ENCODE measurements at places on chromosomes 12 and 14.
A peak's percentile ranks its signal among the peaks of the same experiment; 100 is the strongest.

GRCh38 chr12:13941258-13942249 lies 39.8 kb downstream of the GRIN2B start:
- no peak for DNase-seq

- no peak for DNase-seq
These were observed 6.5 kb downstream of the AMDHD1 start for GRCh38 chr12:95949477-95950206.

- no peak for DNase-seq
These were observed 9.0 kb downstream of the TRHDE start for GRCh38 chr12:72281126-72281525.

- no peak for DNase-seq
These were observed 194.3 kb downstream of the CACNA1C start for GRCh38 chr12:2247120-2247519.

- DNase-seq = no peak
These were observed 26.4 kb upstream of the PRMT8 start for GRCh38 chr12:3464561-3464960.

GRCh38 chr12:16096273-16096849 lies 181.1 kb downstream of the SLC15A5 start:
- DNase-seq = no peak

DNA sequence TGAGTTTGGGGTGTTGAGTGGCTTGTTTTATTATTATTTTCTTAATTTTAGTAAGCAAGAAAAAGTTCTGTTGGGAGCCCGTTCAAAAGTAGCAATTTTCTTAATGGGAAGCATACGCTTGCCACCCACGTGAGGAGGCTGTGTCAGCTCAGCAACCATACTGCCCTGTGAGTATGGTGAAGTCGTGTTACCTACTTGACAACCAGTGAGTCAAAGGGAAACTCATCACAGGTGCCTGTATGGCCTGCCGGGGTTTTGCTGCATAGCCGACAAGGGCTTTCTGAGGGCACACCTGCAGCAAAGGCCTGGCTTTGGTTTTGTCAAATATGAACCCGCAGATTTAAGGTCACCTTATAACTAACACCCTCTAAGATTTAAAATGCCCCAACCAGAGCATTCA lies 31.1 kb downstream of the PITPNM2 start:
- DNase-seq = peak; percentile 41

- DNase-seq = no peak
These were observed 256.2 kb downstream of the BCL11B start for GRCh38 chr14:99015833-99016232.

DNA sequence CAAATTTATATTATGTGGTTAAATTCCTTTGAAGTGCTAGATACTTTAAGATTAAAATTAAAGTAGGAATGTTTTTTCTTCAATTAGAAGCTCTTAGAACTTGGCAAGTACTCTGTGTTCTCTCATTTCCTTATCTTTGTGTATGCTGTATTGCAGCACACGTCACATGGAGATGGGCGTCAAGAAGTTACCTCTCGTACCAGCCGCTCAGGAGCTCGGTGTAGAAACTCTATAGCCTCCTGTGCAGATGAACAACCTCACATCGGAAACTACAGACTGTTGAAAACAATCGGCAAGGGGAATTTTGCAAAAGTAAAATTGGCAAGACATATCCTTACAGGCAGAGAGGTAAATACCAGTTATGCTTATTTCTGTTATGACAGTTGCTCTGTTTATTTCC lies 19.7 kb downstream of the MARK3 start:
- no peak for DNase-seq

DNA sequence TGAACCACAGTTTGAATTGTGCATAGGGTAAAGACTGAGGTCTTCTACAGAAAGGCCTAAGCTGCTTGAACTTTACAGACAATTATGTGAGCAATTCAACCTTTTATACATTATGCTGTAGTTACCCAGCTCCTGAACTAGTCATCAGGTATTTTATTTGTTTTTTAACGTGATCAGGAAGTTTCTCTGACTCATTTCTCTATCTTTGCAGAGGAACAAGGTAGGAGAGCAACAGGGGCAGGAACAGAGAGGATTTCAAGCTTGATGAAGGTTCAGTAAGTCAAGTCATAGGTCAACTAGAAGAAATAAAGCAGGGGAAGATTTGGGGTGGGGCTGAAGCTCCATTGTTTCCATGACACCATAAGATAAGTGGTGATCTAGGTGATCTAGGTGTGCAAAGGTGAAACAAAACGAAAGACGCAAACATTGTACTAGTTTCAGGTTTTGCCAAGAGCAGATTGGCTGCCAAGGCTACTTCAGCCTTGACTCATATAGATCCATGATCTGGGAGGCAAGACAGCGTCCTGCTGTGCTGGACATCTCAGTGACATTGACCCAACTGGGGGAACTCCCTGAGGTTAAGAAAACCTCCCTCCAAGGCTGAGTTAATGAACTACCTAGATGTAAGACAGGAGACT lies 198.1 kb downstream of the DAD1 start:
- DNase-seq = no peak

GRCh38 chr14:79242666-79243065 lies 968.6 kb downstream of the DIO2 start:
- no peak for DNase-seq

DNA sequence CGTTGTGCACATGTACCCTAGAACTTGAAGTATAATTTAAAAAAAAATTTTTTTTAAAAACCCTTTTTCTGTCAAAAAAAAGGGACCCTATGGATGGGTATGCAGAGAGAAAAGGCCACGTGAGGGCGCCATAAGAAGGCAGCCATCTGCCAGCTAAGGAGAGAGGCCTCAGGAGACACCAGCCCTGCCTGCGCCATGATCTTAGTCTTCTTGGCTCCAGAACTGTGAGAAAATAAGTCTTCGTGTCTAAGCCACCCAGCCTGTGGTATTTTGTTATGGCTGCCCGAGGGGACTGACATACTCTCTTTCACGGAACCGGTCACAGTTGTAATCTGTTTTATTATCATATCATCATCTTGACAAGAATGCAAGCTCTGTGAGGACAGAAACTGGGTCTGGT lies 174.8 kb downstream of the EFCAB11 start:
- no peak for DNase-seq

DNA sequence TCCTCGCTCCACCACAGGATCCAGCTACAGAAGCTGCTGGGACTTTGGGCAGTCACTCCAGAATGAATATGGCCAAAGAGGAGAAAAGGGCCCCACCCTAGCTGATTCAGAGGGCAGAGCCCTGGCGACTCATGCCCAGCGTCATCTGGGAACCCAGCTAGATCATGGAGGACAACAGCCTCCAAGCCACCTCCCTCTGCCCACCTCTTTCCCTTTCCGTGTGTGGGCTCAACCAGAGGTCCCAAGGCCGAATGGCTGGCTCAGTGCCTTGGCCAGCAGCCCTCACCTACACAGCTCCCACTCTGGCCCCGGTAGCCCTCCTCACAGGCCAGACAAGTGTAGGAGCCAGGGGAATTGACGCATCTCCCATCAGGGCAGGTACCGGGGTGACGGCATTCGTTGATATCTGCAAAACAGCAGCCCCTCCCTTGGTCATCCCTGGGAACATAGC lies 17.4 kb downstream of the ISCA2 start:
- DNase-seq = no peak

DNA sequence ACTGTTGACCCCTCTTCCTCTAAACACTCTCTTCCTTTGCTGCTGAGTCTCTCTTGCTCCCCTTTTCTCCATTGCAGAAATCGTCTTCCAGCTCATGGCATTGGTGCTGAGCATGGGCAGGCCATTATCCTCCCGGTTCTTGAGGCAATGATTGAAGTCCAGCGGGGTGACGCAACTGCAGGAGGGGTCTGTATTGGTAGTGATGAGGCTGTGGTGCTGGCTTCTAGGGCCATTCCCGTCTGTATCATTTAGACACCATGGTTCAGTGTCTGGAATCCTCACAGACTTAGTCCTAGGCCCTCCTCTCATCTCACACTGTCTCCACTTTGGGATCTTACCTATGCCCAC lies 720 bp upstream of the SLC22A17 start:
- DNase-seq = no peak

GRCh38 chr14:103540821-103541708 lies 12.1 kb downstream of the TRMT61A start:
- DNase-seq = no peak

DNA sequence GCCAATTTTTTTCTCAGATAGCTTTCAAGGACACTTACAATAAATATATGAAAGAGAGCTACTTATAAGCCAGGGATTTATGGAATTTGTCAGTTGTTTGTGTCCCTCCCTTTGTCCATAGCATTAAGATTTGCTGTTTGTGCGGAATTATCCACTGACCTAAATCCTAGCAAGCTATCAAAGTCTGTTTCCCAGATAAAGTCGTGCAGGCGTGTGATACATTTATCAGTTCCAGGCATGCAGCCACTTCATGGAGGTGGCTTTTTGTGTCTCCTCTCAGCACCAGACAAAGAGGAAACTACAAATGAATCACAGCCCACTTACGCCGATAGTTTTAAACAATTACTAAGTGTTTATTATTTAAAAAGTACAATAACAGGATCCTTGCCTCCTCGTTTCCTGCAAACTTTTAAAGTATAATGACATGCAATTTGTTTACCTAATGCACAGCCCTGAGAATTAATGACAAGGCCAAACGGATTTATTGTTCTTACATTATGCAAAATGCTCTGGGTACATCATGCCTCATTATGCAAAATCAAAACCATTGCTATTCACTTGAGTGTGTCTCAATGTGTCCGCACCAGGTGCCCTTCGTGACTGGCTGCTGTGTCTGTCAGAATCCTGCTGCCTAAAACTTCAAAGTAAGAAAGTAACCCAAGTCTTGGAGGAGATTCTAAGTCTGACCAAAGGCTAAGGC lies 423.2 kb downstream of the GLT1D1 start:
- no peak for DNase-seq

GRCh38 chr12:51005671-51006070 lies 20.5 kb downstream of the SLC11A2 start:
- no peak for DNase-seq

- no peak for DNase-seq
These were observed 37.6 kb downstream of the CACNA2D4 start for GRCh38 chr12:1880876-1881275.

DNA sequence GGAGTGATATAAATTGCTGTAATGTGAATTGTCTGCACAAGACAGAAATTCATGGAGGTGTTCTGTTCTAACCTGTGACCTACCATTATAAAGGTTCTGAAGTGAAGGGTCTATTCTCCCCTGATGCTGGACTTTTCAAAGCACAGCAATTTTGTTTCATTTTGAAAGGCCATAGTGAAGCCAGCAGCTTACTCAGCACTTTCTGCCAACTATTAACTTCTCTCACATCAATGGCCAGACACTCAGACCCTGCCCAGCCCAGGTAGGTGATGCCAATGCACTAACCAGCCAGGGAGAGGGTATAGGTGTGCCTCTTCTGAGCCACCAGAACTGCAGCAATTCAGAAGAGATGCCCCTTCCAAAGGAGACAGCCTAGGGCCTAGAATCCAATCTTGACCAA lies 43.9 kb downstream of the SLC15A4 start:
- DNase-seq = no peak

DNA sequence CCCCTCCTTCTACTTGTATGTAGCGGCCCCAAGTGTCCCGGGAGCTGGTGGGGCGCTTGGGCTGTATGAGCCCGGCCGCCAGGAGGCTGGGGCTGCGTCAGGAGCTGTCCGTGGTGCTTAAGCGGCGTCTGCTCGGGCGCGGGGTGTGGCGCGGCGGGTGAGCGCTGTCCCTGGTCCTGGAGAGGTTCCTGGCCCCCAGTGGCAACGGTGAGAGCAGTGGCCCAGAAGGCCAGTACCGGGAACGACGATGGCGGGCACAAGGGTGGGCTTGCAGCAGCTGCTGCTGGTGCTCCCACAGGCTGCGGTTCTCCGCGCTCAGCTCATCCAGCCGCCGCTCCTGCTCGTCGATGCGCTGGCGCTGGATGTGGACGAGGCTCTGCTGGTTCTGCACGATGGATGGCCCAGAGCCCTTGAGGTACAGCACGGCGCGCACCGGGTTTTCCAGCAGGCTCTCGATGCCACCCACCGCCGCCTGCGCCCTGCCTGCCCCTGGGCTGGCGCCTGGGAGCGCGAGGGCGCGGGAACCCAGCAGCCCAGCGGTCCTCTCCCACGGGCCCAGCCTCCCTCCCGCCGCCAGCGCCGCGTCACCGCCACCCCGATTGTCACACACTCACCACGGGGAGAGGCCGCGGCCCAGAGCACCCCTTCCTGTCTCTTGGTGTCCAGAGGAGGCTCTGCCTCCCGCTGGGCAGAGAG lies 41.9 kb upstream of the FKBP4 start:
- DNase-seq = no peak

DNA sequence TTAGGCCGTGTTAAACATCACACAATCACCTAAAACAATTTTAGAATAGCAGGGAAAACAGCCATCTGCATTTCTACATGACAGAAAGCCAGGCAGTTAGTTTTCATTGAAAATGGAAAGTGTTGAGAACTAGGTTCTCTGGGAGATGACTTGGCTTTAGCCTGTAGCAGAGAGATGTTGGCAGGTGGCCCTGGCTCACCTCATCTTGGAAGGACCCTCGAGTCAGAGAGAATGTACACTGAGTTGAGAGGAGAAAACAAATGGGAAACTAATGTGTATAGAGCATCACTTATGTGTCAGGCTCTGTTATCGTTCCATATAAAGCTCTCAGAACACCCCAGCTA lies 51.9 kb downstream of the SUSD6 start:
- DNase-seq = no peak

DNA sequence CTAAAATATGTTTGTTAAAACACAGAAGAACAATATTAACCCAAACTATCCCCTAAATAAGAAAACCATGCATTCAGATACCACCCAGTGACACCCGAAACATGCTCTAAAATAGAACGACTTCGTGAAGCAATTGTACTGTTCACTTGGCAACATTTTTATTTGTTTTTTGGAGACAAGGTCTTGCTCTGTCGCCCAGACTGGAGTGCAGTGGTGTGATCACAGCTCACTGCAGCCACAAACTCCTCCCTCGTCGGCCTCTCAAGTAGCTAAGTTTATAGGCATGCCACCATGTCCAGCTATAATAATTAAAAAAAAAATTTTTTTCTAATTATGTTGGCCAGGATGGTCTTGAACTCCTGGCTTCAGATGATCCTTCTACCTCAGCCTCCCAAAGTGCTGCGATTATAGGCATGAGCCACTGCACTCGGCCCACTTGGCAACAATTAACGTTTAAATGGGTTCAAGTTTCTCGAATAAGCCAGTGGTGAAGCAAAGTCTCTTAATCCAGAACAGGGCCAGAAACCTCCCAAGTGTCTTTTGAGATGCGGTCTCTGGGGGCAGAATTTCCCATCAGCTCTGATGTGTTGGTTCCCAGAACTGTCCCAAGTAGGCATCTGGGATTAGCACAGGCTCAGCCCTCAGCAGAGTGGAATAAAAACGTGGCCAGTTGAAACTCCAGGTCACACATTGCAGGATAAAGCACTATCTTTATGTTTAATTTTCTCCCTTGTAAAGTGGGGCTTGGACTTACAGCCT lies 74.5 kb downstream of the TMCC3 start:
- no peak for DNase-seq

GRCh38 chr14:20836668-20837338 lies 34.2 kb upstream of the RNASE1 start:
- no peak for DNase-seq

- no peak for DNase-seq
These were observed 64.7 kb downstream of the IFT43 start for GRCh38 chr14:76050250-76050649.

DNA sequence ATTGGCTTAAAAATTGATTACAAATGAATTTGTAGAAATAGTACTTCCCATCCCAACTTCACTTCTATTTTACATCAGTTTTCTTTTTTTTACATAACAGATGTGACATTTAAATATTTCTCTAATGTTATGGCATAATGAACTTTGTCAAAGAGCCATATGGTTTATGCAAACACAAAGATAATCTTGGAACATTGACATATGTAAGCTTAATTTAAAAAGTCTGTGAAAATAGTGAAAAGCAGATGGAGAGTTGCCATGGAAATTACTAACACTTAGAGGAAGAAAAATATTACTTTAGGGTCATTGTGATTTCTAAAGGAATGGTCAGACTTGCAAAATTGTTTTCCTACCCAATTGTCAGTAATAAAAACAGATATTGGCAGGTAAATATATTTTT lies 232.4 kb downstream of the AEBP2 start:
- DNase-seq = no peak
